ENCODE measurements at places on chromosomes 1 and 21. TPM values are rescaled to one million over a fixed set of nuclear protein-coding genes. Genes with fewer than 3 reads are reported as not detected.

Gene SUSD4
- 31.4 TPM for total RNA-seq

Gene AK4
- 133 TPM for total RNA-seq

Gene SCYL3
- 5.9 TPM for total RNA-seq

Gene KCNA2
- total RNA-seq = 0.11 TPM

Gene IGFN1
- total RNA-seq = not detected

Gene LINGO4
- total RNA-seq = not detected

DNA sequence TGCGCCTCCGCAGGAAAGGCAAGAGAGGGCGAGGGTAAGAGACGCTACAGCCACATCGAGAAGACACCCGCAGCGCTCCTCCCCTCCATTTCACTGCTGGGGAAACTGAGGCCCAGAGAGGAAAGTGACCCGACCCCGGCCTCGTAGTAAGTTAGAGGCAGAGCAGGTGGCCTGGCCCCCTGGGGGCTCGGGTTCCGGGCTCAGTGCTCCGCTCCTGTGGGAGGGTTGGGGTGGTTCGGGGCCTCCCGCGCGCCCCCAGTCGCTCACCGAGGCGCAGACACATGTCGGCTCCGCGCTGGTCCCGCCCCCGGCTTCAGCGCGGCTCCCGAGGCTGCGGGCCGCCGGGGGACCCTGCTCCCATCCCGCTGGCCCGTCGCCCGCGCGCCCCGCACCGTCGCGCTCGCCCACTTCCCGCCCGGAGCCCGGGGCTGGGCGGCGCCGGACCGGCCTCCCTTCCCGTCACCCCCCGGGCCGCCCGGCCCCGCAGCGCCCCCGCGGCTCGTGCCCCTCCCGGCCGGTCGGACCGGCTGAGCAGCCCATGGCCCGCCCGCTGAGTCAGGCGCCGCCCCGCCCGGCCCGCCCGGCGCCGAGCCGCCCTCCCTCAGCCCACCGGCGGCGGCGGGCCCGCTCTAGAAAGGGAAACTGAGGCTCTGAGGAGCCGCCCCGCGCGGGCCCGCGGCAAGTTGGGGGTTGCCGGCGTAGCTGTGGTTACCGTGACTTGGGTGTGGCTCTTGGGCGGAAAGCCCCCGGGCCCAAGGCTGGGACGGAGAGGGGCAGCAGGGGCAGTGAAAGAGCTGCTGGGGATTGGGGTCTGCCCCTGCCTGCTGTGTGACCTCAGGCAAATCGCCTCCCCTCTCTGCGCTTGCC lies at the start of gene TMEM54:
Gene TMEM54 (minus strand): TSS at position 434 of the 867 bp plus-strand sequence. CDS start 151 bp downstream, at position 283.
- DNase-seq = peak; percentile 62

DNA sequence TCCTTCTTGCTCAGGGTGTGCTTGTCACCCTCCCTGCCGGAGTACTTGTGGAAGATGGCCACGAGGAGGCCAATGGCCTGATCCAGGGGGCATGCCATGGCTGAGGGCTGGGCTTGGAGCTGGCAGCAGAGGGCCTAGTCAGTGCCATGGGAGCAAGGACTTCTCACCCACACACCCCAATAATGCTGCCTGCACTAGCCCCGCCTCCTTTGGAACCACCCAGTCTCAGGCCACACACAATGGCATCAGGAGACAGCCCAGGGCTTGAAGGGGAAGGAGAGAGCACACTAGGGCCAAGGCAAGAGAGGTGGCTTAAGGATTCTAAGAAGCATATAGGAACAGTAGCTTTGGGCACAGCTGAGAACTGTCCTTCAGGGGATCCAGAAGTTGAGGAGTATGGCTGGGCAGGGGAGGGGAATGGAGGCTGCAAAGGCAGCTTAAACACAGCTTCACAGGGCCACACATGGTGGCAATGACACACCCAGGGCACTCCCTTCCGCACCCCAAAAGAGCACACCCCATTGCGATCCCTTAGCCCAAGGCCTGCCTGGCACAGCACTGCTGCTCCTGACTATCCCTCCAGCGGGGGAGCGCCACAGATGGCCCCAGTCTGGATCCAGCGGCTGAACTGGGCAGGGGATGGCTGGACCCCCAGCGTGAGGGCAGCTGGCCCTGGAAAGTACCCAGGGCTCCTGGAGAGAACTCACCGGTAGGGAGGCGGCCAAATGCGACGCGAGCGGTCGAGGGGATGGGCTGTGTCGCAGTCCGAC lies at the start of gene S100A6:
Gene S100A6 (minus strand): TSS at position 750 of the 770 bp plus-strand sequence. CDS start 652 bp downstream, at position 98.
- DNase-seq = no peak

GRCh38 chr21:21199342-21200102 lies 201.3 kb downstream of the NCAM2 start:
- no peak for DNase-seq

DNA sequence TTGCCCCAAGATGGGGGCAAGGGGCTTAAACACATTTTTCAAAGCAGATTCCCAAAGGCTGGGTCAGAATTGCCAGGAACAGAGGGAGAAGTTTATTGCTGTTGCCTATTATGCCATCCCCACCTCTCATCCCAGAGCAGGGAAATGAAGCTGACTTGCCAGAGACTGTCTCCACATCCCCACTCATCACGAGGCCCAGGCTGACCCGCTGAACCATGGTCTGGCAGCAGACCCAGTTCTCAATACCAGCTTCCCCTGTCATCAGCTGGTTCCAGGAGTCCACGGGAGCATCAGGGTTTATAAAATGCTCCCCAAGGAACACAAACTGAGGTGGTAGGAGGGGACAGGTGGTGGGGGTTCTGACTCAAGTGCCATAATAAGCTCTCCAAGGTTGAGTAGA lies 605.9 kb downstream of the NPHP4 start:
- DNase-seq = no peak

GRCh38 chr1:67285780-67286488 lies 21.7 kb upstream of the IL12RB2 start:
- DNase-seq = no peak

DNA sequence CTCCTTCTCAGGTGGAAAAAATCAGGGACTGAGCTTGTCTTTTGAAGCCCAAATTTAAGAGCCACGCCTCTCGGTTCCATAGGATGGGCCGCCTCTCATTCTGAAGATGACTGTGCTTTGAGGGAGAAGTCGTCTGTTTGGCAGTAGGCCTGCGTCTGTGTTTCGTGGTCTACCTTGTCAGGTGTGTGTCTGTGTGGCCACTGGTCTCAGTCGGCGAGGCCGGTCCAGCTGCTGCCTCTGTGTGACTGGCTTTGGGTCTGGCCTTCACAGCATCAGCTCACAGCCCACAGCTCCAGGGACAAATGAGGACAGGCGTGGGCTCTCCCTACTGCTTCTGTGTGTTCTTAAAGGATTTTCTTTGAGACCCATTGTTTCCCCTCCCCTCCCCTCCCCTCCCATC lies 50.3 kb downstream of the B3GALT5 start:
- no peak for DNase-seq

- DNase-seq = no peak
These were observed 33.7 kb downstream of the RASAL2 start for GRCh38 chr1:178127482-178128191.

DNA sequence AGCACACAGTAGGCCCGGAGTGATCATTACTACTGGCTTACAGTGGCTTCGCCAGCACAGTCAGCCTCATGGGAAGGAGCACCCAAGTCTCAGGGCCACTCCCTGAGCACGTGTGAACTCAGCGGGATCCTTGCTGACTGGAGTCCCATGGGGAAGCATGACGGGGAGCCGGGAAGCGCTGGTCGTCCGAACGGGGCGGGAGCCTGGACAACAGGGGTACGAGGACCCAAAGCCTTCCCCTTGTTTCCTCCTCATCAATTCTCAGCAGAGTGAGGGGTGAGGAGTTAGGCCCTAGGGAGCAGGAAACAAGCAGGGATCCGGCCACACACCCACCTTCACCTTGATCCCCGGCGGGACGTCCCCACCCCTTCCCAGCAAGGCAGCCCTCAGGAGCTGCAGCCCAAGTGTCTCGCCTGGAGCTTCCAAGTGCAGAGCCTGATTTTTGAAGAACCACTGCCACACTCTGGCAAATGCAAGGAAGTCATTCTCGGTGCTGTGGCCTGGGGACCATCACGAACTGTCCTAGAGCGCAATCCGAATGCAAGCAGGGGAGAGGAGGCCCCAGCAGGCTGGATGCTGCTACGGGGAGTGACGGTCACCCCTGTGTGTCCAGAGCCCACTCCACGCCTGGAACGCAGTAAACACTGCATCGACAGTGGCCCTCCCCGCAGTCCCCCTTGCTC lies 35.5 kb downstream of the TOMM20 start:
- DNase-seq = peak; percentile 52

DNA sequence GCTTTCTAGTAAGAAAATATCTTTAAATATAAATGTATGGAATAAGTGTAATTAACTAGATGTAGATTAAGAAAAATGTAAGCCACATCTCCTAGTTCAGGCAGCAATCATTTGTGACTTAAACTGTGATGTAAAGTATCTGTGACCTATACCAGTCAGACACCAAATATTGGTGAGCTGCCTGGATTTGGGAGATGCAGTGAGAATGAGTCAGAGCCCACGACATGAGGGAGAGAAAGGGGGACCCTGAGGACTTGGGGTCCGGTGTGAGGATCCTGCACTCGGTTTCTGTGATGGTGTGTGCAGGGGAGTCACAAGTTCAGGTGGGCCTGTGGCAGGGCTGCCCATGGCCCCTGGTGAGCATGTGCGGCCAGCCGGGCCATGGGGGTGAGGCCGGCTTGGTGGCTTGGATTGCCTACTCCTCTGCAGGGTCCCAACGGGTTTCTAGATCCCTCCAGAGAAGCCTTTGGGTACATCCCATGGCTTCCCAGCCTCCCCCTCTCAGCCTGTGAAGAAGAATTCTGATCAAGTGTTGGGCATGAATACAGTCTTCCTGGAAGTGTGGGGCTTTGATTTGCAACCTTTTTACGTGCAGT lies 19.0 kb upstream of the ABCG1 start:
- DNase-seq = no peak

DNA sequence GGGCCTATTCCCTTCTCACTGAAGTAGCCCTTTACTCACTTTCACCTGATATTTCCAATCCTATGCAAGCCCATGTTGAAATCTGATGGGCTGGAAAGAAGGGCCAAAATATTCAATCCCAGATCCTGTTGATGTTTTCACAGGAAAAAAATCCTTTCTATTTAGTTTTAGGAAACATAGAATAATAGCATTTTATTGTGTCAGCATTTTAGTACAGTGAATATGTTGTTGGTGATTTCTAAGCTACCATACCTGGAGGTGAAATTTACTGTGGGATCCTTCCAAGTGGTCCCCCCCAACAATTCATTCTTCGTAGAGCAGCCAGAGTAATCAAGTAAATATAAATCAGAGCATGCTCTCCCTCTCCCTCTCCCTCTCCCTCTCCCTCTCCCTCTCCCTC lies 3.4 kb upstream of the UBE2U start:
- DNase-seq = no peak

- no peak for DNase-seq
These were observed 119.4 kb downstream of the AKT3 start for GRCh38 chr1:243730487-243731150.

- DNase-seq = peak; percentile 72
These were observed 134.6 kb upstream of the ARHGEF16 start for GRCh38 chr1:3319874-3320245.

- no peak for DNase-seq
These were observed 52.8 kb downstream of the DUSP10 start for GRCh38 chr1:221689138-221689537.

- DNase-seq = no peak
These were observed 158.1 kb downstream of the RUNX1 start for GRCh38 chr21:34890724-34891612.

GRCh38 chr1:167328816-167329483 lies 108.3 kb downstream of the POU2F1 start:
- no peak for DNase-seq

DNA sequence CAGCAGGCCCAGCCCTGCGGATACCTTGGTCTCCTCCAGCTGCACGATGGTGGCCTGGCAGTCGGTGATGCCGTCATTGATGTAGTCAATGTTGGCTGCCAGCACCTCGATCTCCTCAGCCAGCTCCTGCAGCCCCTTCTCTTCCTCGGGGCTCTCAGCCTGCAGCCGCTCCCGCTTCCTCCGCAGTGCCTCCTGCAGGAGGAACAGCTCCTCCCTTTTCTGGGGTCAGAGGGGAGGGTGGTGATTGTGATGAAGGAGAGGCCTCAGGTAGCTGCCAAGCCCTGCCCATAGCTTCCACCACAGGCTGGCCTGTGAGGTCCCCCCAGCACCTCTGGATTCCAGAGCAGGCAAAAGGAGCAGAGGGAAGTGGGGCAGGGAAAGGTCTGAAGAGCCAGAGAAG lies 33.4 kb downstream of the KIF21B start:
- no peak for DNase-seq

Measured in Caco-2 (cell line).